ENCODE measurements at places on chromosomes 1 and 21. TPM values are rescaled to one million over a fixed set of nuclear protein-coding genes. Genes with fewer than 3 reads are reported as not detected.

The C1orf185 gene
- total RNA-seq = not detected

DNA sequence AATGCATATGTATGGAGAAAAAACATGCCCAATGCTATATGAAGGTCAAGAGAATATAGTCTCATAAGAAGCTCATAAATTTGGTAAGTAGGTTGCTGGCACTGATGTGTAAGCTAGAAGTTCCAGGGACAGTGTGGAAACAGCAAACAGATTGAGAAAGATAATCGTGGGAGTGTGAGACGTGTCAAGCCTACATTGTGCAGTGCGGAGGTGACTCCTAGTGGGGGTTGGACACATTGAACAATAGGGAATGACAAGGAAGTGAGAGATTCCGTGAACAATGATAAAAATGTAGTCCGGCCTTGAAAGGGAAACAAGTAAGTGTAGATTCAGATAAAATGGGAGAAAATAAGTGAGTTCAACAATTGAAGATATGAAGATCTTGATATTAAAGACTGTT lies 788.4 kb upstream of the PRMT6 start:
- DNase-seq = no peak

GRCh38 chr1:7584157-7584556 lies 186.9 kb upstream of the VAMP3 start:
- DNase-seq = no peak

The NRIP1 gene
- 69.4 TPM for total RNA-seq

The AMY1C gene
- not detected for total RNA-seq

DNA sequence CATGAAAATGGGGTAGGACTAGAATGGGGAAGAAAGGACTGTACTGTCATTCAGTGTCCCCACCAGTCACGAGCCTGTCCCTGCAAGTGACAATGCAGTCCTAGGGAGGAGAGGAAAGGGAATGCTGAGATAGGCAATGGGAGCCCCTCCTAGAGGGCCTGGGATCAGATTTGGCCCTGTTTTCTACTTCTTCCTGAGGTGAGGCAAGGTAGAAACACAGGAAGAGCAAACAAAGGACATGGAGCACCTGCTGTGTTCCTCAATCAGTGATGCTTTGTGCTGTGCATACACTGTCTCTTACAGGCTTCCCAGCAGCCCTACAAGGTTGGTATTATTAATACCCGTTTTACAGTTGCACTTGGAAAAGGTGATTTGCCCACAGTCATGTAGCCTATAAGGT lies 6.1 kb downstream of the FABP3 start:
- DNase-seq = no peak

GRCh38 chr1:201424146-201424545 lies 2.6 kb upstream of the TNNI1 start:
- DNase-seq = no peak

The ST6GALNAC5 gene
- 13.6 TPM for total RNA-seq

DNA sequence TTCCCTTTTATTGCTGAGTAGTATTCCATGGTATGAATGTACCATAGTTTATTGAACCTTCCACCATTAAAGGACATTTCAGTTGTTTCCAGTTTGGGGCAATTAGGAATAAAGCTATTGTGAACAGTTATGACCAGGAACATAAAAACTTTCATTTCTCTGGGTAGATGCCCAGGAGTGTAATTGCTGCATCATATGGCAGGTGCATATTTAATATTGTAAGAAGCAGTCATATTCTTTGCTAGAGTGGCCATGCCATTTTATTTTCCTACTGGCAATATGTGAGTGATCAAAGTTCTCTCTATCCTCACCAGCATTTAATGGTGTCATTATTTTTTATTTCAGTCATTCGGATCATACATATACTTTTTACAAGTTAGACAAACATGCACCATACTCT lies 23.9 kb upstream of the H3-3A start:
- DNase-seq = no peak

The KCNE1 gene
- 0.53 TPM for total RNA-seq

DNA sequence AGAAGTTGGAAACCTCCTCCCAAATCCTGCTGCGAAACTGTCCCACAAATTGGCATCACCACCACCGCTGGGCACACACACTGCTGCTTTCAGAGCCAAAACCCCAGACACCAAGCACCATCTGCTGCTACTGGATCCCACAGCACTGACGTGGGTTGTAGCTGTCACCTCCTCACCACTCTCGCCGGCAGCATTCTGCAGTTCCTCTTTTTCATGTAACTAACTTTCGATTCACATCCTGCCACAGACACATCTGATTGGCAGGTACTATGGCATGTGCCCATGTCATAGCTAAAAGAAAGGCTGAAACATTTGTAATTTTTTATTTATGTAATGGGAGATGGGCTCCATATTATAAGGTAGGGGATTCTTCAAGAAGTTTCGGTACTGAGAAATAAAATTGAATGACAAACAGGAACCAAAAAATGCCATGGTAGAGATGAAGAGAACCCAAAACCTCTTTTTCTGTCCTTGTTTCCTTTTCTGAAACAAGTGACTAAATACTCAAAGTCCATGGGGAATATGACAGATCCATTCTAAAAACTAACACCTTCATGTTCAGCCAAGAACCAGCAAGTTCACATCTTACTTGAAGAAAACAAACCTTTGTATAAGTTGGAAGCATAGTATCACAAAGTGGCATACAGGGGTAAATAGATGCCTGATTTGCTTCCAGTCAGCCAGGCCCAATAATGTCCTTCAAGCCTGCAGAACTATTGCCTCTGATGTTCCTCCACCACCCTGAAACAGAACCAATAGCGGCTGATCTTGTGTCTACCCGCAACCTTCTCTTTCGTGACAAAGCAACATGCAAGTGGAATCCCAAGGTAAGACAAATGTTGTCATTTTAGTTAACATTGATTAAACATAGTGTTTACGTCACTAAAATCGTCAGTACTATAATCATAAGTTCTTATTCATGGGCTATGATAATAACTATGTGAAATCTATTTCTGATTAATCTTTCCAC lies 26.6 kb upstream of the RGS13 start:
- no peak for DNase-seq

The KCNJ15 gene
- total RNA-seq = 2.2 TPM

- no peak for DNase-seq
Observed at GRCh38 chr1:230167419-230167852, 100.4 kb downstream of the GALNT2 start.

GRCh38 chr1:2611031-2611501 lies 21.8 kb downstream of the MMEL1 start:
- DNase-seq = peak; percentile 50

- DNase-seq = no peak
Observed at GRCh38 chr1:228144193-228144992, 4.3 kb downstream of the GUK1 start.

The NPPA gene
- not detected for total RNA-seq

- no peak for DNase-seq
Observed at GRCh38 chr1:41365320-41365633, 4.0 kb downstream of the FOXO6 start.

DNA sequence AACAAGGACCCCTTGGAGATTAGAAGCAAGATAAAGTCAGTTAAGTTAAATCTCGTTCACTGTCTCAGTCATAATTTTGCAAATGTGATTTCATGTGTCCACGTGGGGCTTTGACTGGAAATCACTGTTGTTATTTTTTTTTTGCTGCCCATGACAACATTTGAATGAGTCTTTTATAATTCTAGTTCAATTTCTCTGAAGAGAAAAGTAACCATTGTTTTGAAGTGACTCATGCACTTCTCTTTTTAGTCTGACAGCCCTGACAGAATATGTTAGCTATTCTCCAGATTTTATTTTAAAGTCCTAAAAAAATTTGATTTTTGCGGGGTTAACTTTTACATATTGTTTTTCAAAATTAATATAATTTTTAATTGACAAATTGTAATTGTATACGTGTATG lies 30.7 kb upstream of the NLRP3 start:
- no peak for DNase-seq

The MYBPH gene
- not detected for total RNA-seq

DNA sequence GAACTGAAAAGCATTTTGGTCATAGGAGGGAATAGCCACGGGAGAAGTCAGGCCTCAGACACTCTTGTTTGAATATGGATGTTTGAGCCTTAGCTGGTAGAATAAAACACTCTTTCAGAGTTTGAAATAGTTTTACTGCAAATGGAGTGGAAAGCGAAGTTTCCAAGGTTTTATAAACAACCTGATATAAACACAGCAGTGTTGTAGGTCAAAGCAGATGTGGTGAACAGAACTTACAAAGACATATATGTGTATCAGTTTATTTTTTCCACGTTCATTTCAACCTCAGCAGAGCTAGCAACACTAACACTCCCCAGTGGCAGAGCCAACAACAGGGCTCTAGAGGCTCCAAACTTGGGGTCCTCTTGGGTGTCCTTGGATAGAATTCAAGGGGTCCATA lies 89.9 kb downstream of the WLS start:
- no peak for DNase-seq

All from progenitor cell of endocrine pancreas (in vitro differentiated cells).